ENCODE measurements at places on chromosomes 1 and 21. TPM values are rescaled to one million over a fixed set of nuclear protein-coding genes. Genes with fewer than 3 reads are reported as not detected.

DNA sequence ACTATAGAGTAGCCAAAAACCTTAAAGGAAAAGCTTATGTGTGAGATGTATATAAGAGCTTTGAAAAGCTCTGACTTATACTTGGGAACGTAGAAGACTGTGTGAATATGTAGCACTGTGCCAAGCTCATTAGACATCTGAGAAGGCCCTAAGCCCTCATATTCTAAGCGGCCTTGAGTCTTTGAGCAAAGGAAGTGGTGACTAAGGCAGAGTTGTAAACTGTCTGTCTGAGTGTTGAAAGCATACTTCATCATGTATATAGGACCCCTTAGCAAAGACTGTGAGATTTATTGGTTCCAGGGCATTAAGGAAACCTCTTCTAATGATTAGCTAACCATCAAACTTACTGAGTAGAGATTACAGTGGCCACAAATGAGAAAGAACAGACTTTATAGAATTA, 153.3 kb upstream of the LYPLAL1 start:
- H3K4me1 ChIP-seq, result no peaks in the 10 kb centered on the region
- H3K27me3 ChIP-seq, result no peaks in the 10 kb centered on the region
- no peak overlapping the region for H3K4me3 ChIP-seq
- no peak for DNase-seq
- H3K27ac ChIP-seq, result no peak overlapping the region

- peak overlapping the region; percentile 89 for H3K27ac ChIP-seq
- peak; percentile 49 for DNase-seq
These were observed 776 bp downstream of the ITSN1 start for GRCh38 chr21:33642896-33643657.

Gene SLFNL1
- total RNA-seq, result 0.30 TPM

Gene TRNP1
- 2.5 TPM for total RNA-seq

GRCh38 chr1:118185084-118185832, at the start of gene SPAG17:
TSS of gene SPAG17 (minus strand) at chr1:118185228. CDS start at chr1:118185157, 71 bp downstream.
- no peaks in the 10 kb centered on the region for H3K4me1 ChIP-seq
- H3K36me3 ChIP-seq, result no peaks in the 10 kb centered on the region
- peak; percentile 80 for DNase-seq
- H3K27me3 ChIP-seq, result no peaks in the 10 kb centered on the region

DNA sequence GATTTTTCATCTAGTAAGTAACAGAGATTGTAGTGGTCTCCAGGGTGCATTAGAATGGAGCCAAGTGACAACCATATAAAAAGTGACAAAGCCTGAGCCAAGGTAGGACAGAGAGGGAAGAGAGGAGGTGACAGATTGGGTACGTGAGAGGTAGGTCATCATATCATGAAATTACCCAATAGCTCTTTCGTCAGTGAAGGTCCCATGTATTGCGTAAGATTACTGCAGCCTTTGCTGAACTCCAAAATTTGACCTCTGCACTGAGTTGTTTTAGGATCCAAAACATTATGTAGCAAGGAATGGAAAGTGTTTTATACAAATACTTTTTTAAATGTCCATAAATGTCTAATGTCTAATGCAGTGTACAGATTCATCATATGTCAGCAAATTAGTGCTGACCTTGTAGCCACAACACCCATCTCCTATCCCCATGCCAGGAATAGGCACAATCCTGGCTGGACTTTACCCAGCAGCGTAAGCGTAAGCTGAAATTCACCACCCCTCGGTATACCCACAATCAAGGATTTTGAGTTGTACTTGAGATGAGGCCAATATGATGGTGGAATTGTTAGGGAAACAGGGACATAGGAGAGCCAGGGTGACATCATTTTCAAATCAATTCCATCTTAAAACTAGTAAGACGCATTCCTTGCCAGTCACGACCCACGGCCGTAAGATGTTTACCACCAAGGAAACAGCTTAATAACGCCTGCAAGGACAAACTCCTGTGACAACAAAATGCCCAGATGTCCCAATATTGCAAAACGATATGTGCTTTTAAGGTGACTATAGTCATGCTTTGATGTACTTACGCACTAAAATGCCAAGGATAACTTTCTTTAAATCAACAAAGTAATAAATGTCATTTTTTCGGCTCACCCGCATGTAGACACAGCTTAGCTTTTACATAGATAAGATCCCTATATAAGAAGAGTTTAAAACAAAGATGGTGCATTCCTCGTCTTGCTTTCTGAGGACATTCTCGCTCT, 38.1 kb upstream of the GREM2 start:
- DNase-seq, result no peak
- no peaks in the 10 kb centered on the region for H3K36me3 ChIP-seq
- no peaks in the 10 kb centered on the region for H3K27me3 ChIP-seq
- no peak overlapping the region for H3K27ac ChIP-seq
- H3K4me1 ChIP-seq, result no peaks in the 10 kb centered on the region
- H3K4me3 ChIP-seq, result no peak overlapping the region

Gene CYP4A11
- total RNA-seq, result not detected

DNA sequence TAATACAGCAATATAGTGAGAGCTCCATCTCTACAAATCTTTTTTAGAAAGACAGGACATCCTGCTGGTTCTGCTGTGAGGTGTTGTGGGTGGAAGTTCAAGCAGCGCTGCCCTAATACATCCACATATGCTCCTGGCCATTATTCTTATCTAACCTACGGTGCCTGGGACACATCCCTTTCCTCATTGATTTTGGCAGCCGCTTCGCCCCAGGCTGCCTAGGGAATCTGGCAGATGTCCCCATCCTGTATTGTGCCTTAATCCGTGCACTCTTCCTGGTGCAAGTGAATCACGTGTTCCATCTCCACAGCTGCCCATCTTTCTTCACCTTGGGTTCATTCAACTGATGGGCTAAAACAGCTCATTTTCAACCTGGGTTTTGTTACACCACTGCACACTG, 3.1 kb upstream of the UBE2G2 start:
- DNase-seq, result no peak
- no peak overlapping the region for H3K4me3 ChIP-seq
- H3K36me3 ChIP-seq, result no peaks in the 10 kb centered on the region
- peaks cover 10% of the 10 kb centered on the region for H3K4me1 ChIP-seq

GRCh38 chr1:36322041-36322785, 1.2 kb downstream of the EVA1B start:
- peaks cover 14% of the 10 kb centered on the region for H3K4me1 ChIP-seq
- H3K4me3 ChIP-seq, result peak overlapping the region; percentile 39
- DNase-seq, result no peak

GRCh38 chr21:38973552-38973951, 167.8 kb downstream of the ETS2 start:
- no peak overlapping the region for H3K27ac ChIP-seq
- no peak overlapping the region for H3K4me3 ChIP-seq
- no peaks in the 10 kb centered on the region for H3K27me3 ChIP-seq

DNA sequence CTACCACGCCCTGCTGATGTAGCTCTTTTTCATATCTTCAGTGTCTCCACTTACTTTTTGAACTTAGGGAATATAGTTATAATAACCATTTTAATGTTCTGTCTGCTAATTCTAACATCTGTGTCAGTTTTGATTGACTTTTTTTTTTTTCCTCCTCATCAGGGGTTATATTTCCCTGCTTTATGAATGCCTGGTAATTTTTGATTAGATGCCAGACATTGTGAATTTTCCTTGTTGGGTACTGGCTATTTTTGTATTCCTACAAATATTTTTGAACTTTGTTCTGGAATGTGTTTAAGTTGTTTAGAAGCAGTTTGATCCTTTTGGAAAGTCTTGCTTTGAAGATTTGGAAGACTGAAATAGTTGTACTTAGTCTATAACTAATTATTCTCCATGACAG, 82.1 kb downstream of the ROR1 start:
- H3K4me3 ChIP-seq, result no peak overlapping the region
- no peaks in the 10 kb centered on the region for H3K4me1 ChIP-seq
- no peak overlapping the region for H3K27ac ChIP-seq
- no peaks in the 10 kb centered on the region for H3K27me3 ChIP-seq
- H3K36me3 ChIP-seq, result no peaks in the 10 kb centered on the region
- DNase-seq, result no peak

DNA sequence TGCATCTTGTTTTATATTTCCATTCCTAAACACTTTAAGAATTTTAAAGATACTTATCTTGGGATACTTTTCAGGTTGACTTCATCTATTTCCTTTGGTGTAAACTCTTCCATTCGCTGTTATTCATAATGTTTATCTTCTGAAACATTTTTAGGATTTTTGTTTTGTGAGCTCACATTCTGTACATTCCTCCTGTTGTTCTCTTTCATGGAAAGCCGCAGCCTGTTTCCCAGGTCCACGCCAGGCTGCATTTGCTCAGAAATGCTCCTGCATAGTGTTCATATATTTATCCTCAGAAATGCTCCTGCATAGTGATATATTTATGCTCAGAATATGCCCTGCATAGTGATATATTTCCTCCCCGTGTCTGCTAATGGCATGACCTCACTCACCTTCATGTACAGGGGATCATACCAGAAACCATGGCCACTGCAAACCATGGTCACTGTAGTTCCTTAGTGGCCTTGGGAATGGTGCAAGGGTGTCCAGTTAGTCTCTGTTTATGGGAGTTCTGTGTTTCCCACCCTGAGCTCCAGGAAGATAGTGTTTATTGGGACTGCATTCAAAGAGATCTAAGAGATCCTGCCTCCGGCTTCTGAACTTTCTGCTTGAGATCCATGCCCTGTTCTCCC, 153.9 kb upstream of the GREM2 start:
- H3K27me3 ChIP-seq, result no peaks in the 10 kb centered on the region
- no peaks in the 10 kb centered on the region for H3K4me1 ChIP-seq
- no peak overlapping the region for H3K4me3 ChIP-seq
- DNase-seq, result no peak
- H3K36me3 ChIP-seq, result no peaks in the 10 kb centered on the region

- no peak overlapping the region for H3K27ac ChIP-seq
- no peak overlapping the region for H3K4me3 ChIP-seq
- H3K27me3 ChIP-seq, result no peaks in the 10 kb centered on the region
These were observed 79.5 kb downstream of the LRRC8D start for GRCh38 chr1:89900323-89900722.

GRCh38 chr1:226646026-226646869, 92.8 kb downstream of the ITPKB start:
- H3K4me1 ChIP-seq, result peaks cover 5% of the 10 kb centered on the region
- no peak for DNase-seq
- no peak overlapping the region for H3K4me3 ChIP-seq
- H3K27me3 ChIP-seq, result no peaks in the 10 kb centered on the region
- peaks cover 8% of the 10 kb centered on the region for H3K36me3 ChIP-seq

GRCh38 chr1:46197560-46197963, 672 bp downstream of the POMGNT1 start:
- H3K36me3 ChIP-seq, result peaks cover 2% of the 10 kb centered on the region
- H3K4me1 ChIP-seq, result peaks cover 11% of the 10 kb centered on the region
- no peak for DNase-seq
- no peaks in the 10 kb centered on the region for H3K27me3 ChIP-seq
- peak overlapping the region; percentile 54 for H3K27ac ChIP-seq
- peak overlapping the region; percentile 61 for H3K4me3 ChIP-seq

Gene NPPB
- total RNA-seq, result not detected

Gene RCC2
- total RNA-seq, result 69.3 TPM

- no peak for DNase-seq
- H3K4me3 ChIP-seq, result peak overlapping the region; percentile 28
- H3K27me3 ChIP-seq, result peaks cover 4% of the 10 kb centered on the region
- H3K36me3 ChIP-seq, result no peaks in the 10 kb centered on the region
- peaks cover 5% of the 10 kb centered on the region for H3K4me1 ChIP-seq
These were observed 1.0 kb downstream of the RNF223 start for GRCh38 chr1:1072849-1073742.

- H3K36me3 ChIP-seq, result no peaks in the 10 kb centered on the region
- no peaks in the 10 kb centered on the region for H3K27me3 ChIP-seq
- no peak for DNase-seq
- H3K4me3 ChIP-seq, result no peak overlapping the region
- H3K27ac ChIP-seq, result no peak overlapping the region
These were observed 18.8 kb downstream of the SZRD1 start for GRCh38 chr1:16385659-16386453.

Gene FMO5
- total RNA-seq, result 65.6 TPM

Gene PBX1
- 27.2 TPM for total RNA-seq

GRCh38 chr1:147840909-147841308, 61.7 kb upstream of the GJA8 start:
- H3K27me3 ChIP-seq, result no peaks in the 10 kb centered on the region
- H3K4me3 ChIP-seq, result no peak overlapping the region
- H3K4me1 ChIP-seq, result no peaks in the 10 kb centered on the region
- no peak overlapping the region for H3K27ac ChIP-seq
- DNase-seq, result no peak

GRCh38 chr1:52240592-52241210, 98.8 kb downstream of the ZFYVE9 start:
- no peak overlapping the region for H3K4me3 ChIP-seq
- no peak overlapping the region for H3K27ac ChIP-seq
- no peak for DNase-seq
- no peaks in the 10 kb centered on the region for H3K4me1 ChIP-seq

Gene TRIM45
- total RNA-seq, result 1.2 TPM

DNA sequence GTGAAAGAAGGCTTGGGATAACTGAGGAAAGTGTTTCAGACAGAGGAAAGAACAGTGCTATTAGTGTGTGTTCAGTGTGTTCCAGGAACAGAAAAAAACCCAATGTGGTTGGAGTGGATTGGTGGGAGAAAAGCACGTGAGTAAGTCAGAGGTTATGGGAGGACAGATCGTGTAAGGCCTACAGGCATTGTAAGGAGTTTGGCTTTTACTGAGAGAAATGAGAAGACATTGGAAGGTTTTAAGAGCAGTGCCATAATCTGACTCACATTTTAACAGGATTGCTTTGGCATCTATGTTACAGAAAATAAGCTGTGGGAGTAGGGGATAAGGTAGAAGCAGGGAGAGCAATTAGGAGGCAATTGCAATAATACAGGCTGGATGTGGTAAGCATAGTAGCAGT, 4.8 kb downstream of the ARPC5 start:
- DNase-seq, result no peak
- no peak overlapping the region for H3K4me3 ChIP-seq
- H3K27me3 ChIP-seq, result no peaks in the 10 kb centered on the region
- H3K27ac ChIP-seq, result no peak overlapping the region
- peaks cover 15% of the 10 kb centered on the region for H3K4me1 ChIP-seq

DNA sequence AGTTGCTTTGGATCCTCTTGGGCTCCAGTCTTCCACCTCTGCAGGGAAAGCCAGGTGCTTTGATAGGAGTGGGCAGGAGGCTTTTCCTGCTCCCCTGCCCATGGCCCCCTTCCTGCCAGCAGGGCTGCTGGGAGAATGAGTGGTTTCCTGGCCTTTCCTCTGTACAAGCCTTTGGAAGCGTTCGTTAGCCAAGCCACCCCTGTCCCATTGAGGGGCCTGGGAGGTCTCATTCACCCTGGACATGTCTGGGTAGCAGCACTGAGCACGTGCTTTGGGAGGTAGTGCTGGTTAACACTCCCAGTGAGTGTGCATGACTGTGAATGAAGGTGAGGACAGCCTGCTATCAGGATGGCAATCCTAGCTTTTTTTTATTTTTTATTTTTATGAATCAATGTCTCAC, 118.5 kb upstream of the CACNA1E start:
- no peaks in the 10 kb centered on the region for H3K36me3 ChIP-seq
- H3K4me3 ChIP-seq, result no peak overlapping the region
- no peak overlapping the region for H3K27ac ChIP-seq

Measured in colonic mucosa (tissue), 4 donors.